ENCODE measurements at places on chromosomes 4 and X.

DNA sequence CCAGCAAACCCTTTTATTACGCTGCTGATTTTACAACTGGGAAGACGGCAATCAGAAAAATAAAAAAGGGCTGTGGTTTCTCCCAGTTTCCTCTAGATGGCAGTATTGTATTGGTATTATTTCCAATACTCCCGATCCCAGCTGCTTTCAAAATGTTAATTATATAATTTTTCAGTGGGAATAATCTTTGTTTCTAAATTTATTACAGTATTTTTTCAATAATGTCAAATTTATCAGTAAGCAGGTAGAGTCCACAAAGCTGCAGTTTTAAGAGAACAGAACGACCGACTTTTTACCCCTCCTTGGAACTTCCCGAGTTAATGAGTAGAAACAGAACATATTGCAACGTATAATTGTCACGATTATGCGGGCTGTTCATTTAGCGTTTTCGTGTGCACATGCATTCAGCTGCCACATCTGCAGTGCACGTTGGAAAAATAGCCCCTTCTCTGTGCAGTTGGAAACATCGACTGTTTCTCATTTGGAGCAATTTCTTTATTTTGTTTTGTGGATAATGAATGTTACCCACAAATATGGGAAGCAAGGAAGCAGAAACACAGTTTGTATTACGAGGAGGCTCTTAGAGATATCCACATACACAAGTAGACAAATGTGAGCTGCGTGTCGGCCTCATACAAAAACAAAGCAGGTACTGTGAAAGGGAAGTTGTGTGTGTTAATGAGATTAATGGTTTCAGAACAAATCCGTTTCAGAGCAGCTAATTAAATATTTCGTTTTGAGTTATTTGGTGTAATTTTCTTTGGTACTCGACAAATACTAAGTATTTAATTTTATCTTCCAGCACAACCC is 188.0 kb downstream of the STIM2 start:
- peak; percentile 33 for DNase-seq

DNA sequence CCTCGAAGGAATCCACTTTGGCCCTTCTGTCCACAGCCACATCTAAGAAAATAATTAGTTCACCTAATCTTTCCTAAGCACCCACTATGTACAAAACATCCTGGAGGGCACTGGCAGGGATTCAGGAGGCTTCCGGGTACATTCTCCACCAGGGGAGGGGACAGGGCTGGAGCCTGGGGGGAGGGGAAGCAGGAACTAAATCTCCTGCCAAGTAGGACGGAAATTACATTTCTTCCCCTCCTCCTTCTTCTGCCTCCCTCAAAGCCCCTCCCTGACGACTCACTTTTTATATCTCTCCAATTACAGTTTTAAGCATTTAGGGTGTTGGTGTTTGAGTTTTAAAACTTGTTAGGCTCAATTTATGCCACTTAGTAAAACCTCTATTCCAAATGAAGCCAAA is 203.1 kb downstream of the BCOR start:
- DNase-seq: no peak

- no peak for DNase-seq
Observed at GRCh38 chr4:139973015-139973414, 181.0 kb downstream of the MAML3 start.

DNA sequence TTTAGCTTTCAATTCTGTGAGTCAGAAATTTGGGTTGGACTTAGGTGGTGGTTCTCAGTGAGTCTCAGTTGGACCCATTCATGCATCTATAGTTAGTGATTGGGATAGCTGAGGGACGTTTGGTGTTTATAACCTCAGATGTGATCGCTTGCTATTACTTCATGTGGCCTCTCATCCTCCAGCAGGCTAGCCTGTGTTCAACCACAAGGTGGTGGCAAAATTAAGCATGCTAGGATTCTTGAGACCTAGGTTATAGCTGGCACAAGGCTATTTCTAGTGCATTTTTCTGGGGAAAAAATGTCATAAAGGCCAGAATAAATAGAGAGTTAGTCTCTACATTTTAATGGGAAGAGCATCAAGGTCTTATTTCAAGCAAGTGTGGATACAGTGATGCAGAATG is 10.9 kb upstream of the GRPR start:
- DNase-seq: no peak

DNA sequence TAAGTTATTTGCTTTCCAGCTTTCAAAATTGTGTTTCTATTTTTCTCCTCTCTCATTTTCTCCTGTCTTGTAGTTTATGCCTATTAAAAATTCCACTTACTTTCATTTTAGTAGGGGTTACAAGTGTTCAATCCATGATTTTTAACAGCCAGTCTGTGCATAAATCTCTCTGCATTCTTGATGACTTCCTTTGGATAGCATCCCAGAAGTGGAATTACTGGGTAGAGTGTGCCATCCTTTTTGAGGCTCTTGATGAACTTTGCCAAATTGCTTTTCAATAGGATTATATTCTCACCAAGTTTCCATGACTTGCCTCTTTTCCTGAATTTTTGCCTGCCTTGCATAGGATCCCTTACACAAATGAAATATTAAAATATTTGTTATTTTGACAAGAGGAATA is 58.5 kb downstream of the DIPK2B start:
- no peak for DNase-seq

- no peak for DNase-seq
Observed at GRCh38 chr4:70628444-70628843, at the start of gene ENAM. TSS of gene ENAM (plus strand) at chr4:70628744. CDS start at chr4:70629501, 757 bp downstream.

GRCh38 chrX:45842207-45842925 is 641.7 kb upstream of the DIPK2B start:
- no peak for DNase-seq

GRCh38 chr4:5918331-5918985 is 25.6 kb upstream of the CRMP1 start:
- DNase-seq: no peak

DNA sequence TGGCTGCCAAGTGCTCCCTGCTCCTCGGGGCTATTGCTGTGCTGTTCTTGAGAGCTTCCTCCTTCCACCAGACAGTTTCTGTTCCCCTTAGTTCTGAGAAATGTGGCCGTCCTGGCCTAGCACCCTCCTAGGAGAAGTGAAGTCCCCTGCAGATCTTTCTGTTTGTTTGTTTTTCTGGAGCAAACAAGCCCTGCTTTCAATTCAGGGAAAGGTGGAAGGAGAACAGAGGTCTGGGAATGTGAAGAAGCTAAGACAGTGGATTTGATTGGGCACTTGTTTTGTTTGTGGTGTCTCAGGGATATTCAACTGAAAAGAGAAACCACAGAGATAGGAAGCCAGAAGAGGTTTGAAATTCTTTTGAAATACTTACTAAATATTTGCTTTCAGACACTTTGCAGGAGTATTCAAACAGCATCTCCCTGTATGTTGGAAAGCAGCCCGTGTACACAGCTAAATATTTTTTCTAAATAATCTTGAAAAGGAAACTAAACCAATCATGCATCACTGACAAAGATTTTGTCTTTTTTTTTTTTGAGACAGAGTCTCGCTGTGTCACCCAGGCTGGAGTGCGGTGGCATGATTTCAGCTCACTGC is 36.5 kb upstream of the PPM1K start:
- DNase-seq: peak; percentile 34

- DNase-seq: no peak
Observed at GRCh38 chr4:138188406-138189084, 53.6 kb downstream of the SLC7A11 start.

GRCh38 chr4:174553828-174554227 is 31.5 kb upstream of the HPGD start:
- DNase-seq: no peak

Data from CD4-positive, alpha-beta T cell treated with Interleukin-10 for 1 hour (primary cell).